CD8-positive, alpha-beta memory T cell (primary cell): ENCODE measurements at places on chromosomes 2 and 18. TPM values are rescaled to one million over a fixed set of nuclear protein-coding genes. Genes with fewer than 3 reads are reported as not detected.

Gene DNAJC5G
- not detected for polyA plus RNA-seq

DNA sequence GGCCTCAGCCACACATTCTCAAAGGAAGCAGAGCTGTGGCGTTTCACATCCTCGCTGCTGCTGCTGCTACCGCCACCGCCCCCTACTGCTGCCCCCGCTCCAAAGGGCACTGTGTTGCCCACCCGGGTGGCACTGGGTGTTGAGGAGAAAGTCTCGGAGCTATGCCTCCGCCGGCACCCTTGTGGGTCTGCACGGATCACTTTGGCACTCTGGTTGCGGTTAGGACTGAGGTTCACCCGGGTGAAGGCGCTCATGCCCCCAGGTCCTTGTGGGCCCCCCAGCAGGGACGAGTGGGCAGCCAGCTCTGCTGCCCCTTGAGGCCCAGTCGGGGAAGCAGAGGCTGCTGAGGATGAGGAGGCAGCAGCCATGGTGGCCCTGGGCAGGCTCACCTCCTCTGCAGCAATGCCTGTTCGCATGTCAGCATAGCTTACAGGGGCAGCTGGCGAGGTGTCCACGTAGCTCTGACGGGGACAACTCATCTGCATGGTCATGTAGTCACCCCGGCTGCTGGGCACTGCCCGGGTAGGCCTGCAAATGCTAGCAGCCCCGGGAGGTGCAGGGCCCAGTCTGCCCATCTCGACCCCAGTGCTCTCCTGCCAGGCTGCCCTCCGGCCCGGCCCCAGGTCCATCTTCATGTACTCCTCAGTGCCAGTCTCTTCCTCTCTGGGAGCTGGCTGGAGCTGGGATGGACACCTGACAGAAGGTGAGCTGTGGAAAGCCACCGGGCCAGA is 4.2 kb downstream of the IRS1 start:
- H3K27me3 ChIP-seq, result no peaks in the 10 kb centered on the region
- peaks cover 20% of the 10 kb centered on the region for H3K4me1 ChIP-seq
- H3K27ac ChIP-seq, result no peak overlapping the region

Gene ICOS
- 15.7 TPM for polyA plus RNA-seq

GRCh38 chr18:2998644-2999043 is 14.3 kb downstream of the LPIN2 start:
- no peaks in the 10 kb centered on the region for H3K36me3 ChIP-seq
- H3K4me1 ChIP-seq, result peaks cover 57% of the 10 kb centered on the region
- H3K27ac ChIP-seq, result no peak overlapping the region

Gene TSPYL6
- polyA plus RNA-seq, result not detected
